Mononuclear cell (primary cell): ENCODE measurements at places on chromosomes 5 and 9. TPM values are rescaled to one million over a fixed set of nuclear protein-coding genes. Genes with fewer than 3 reads are reported as not detected.

Gene CDKN2A
- total RNA-seq = 1.2 TPM

Gene IRGM
- 2.5 TPM for total RNA-seq

Gene ZBTB6
- total RNA-seq = 11.2 TPM

Gene TXNDC8
- total RNA-seq = not detected

Gene PTPRD
- 0.52 TPM for total RNA-seq

Gene IFNB1
- total RNA-seq = 7.8 TPM

Gene SLC6A19
- not detected for total RNA-seq

Gene DDX4
- total RNA-seq = not detected

Gene C7
- total RNA-seq = not detected

Gene SHROOM1
- 0.52 TPM for total RNA-seq

Gene GABRA1
- total RNA-seq = not detected

Gene CCNO
- not detected for total RNA-seq

Gene ENTREP1
- not detected for total RNA-seq

Gene PCDHGA9
- total RNA-seq = 0.42 TPM

Gene FOXD4L3
- total RNA-seq = not detected

Gene CCL28
- total RNA-seq = 8.8 TPM

Gene IFNA13
- total RNA-seq = not detected

Gene CD274
- total RNA-seq = 6.2 TPM

Gene PCDHGA2
- not detected for total RNA-seq
